CD8-positive, alpha-beta T cell (primary cell): ENCODE measurements at places on chromosomes 11 and 22.

- no peak for DNase-seq
Observed at GRCh38 chr11:17314904-17315426, 36.6 kb upstream of the NCR3LG1 start.

GRCh38 chr11:66498506-66498905 is 11.9 kb upstream of the BBS1 start:
- no peak for DNase-seq

GRCh38 chr11:106379712-106380111 is 302.2 kb downstream of the AASDHPPT start:
- DNase-seq = no peak

DNA sequence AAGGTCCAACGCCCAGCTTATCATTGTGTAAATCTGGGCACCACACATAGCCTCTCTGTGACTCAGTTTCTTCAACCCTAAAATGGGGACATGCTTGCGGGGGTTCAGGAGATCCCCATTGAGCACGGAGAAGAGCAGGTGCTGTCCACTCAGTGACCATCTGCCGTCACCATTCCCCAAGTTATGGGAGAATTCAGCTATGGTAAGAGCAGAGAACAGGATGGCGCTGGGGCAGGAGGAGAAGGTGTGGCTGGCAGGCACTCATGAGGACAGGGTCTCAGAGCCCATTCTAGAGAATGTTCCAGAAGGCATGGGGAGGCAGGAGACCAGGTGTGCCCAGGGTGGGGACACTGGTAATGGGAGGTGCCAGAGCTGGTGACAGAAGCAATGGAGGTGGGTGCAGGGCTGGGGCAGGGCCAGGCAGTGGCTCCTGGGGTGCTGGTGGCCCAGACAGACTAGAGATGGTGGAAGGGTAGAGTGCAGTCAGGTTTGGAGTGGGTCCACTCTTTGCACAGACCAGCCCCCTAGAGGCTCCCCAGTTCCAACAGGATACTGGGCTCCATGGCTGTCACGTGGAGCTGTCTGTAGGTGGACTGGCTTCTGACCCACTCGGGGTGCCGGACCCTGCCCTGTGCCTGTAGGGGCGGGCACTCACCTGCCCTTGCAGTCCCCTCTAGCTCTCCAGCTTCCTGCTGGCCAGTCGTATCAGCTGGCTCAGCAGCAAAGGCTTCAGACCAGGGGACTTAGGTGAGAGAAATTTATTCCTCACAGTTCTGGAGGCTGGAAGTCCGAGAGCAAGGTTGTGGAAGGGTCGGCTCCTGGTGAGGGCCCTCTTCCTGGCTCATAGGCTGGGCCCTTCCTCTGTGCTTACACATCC is 84.7 kb downstream of the CDKN1C start:
- DNase-seq = no peak

DNA sequence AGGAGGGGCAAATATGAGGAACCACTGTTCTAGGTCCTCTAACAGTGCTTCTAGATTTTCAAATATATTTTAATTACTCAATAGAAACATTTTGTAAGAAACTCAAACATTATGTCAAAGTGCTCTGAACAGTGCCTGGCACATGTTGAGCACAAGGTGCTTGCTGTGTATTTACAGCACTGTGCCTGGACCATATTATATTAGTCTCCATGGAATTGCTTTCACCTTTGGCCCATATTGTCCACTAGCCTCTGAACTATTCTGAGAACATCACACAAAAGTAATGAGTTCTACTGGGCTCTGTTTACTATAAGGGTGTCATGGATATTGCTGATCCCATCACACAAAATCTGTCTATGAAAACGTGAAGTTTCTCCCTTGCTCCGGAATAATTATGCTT is 76.7 kb downstream of the PPFIBP2 start:
- DNase-seq = no peak

DNA sequence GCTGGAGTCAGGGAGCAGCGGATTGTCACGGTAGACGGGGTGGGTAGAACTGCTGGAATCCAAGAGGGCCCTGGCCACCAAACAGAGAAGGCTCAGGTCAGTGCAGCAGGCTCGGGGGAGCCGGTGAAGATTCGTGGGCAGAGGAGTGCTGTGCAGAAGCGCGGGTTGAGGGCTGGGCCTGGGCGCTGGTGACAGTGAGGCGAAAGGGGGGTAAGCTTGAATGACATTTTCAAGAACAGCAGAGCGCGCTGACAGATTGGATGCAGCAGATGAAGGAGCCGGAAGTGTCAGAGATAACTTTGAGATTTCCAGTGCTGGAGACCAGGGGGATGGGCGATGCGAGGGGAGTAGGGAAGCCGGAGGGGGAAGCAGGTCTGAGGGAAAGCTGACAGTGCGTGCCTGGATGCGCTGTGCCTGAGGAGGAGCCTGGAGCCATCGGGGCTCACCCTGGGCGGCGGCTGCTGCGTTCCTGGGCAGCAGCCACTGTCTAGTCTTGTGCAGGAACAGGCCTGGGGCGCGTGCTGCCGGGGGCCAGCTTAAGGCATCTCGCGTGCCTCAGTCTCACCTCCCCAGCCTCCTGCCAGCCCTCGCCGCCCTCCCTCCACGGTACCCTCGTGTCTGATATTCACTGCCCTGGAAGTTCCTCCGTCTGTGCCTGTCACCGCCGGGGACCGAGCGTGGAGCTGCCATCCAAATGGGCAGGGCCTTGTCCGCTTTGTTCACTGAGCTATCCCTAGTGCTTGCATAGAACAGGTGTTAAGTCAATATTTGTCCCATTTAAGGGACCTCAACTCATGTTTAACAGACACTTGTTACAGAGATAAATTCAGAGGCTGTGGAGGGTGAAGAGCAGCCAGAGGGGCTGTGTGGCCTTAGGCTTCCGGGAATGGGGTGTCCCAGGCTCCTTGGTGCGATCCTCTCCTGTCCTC is 5.2 kb downstream of the GRIK4 start:
- DNase-seq = no peak

DNA sequence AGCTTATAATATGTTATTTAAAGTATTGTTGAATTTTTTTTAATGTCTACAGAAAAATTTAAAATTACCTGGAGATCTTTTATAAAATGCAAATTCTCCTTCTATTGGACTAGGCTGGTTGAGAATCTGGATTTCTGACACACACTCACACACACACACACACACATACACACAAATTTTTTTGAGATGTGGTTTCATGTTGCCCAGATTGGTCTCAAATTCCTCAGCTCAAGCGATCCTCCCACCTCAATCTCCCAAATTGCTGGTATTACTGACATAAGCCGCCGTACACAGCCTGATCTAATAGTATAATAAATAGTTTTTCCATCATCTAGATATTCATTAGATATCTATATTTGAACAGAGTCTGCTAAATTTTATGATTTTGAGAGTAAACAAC is 4.5 kb upstream of the RFPL1 start:
- DNase-seq = no peak

GRCh38 chr11:86370922-86371594 is 3.6 kb upstream of the CCDC81 start:
- DNase-seq = no peak

- no peak for DNase-seq
Observed at GRCh38 chr22:38850941-38851849, 7.4 kb upstream of the NPTXR start.

- DNase-seq = no peak
Observed at GRCh38 chr11:68469122-68469521, 8.6 kb downstream of the PPP6R3 start.

- no peak for DNase-seq
Observed at GRCh38 chr11:15909937-15910598, 446.3 kb downstream of the SOX6 start.

DNA sequence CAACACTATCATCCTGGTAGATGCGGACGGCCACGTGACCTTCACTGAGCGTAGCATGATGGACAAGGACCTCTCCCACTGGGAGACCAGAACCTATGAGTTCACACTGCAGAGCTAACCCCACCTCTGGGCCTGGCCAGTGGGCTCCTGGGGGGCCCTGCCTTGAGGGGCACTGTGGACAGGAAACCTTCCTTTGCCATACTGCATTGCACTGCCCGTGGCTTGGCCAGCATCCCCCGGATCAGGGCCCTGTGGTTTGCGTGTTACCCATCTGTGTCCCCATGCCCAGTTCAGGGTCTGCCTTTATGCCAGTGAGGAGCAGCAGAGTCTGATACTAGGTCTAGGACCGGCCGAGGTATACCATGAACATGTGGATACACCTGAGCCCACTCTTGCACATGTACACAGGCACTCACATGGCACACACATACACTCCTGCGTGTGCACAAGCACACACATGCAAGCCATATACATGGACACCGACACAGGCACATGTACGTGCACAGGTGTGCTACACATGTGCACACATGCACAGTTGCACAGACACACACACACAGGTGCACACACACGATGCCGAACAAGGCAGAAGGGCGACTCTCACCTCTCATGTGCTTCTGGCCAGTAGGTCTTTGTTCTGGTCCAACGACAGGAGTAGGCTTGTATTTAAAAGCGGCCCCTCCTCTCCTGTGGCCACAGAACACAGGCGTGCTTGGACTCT is 15.3 kb upstream of the DGCR8 start:
- DNase-seq = no peak

DNA sequence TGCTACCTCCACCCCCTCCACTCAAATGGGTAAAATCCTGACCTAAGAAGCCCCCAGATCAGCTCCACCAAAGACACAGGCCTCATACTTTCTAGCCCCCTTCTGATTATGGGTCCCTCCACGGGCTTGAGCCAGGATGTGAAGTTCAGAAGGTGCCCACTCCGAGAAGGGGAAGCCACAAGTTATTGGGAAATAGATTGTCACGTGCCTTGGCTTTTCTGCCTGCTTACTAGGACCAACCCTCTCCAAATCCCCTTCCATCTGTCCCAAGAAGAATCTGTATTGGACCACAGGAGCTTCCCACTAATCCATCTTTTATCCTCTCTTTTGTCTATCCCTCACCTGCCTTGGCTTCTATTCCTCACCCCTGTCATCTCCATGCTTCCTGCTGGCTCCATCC is 3.0 kb upstream of the NRGN start:
- no peak for DNase-seq

GRCh38 chr11:39435641-39436040 is 2023.8 kb downstream of the LRRC4C start:
- no peak for DNase-seq
